ENCODE measurements at places on chromosomes 2 and 18. TPM values are rescaled to one million over a fixed set of nuclear protein-coding genes. Genes with fewer than 3 reads are reported as not detected.

DNA sequence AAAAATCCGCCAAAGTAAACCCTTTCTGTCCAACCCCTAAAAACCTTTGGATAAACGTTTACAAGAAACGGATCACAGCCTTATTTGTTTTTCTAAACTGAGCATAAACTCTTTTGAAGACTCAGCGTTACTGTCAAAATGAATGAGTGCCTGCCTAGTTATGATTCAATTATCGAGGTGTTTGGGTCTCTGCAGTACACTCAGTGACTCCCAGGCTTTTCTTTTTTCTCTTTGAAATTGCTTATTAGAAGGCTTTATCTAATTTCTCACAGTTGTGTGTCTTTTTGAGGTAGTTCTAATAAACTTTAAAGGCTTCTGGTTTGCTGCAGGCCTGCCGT is 663 bp downstream of the RHBDD1 start:
- H3K27me3 ChIP-seq: no peaks in the 10 kb centered on the region
- H3K4me3 ChIP-seq: peak overlapping the region; percentile 93
- peak overlapping the region; percentile 99 for H3K27ac ChIP-seq
- H3K4me1 ChIP-seq: peaks cover 68% of the 10 kb centered on the region

GRCh38 chr2:217338306-217338916 is 478.5 kb upstream of the TNP1 start:
- no peak overlapping the region for H3K4me3 ChIP-seq
- no peaks in the 10 kb centered on the region for H3K36me3 ChIP-seq
- no peaks in the 10 kb centered on the region for H3K4me1 ChIP-seq
- no peak overlapping the region for H3K27ac ChIP-seq
- peaks cover 1% of the 10 kb centered on the region for H3K27me3 ChIP-seq

GRCh38 chr18:63422864-63423304 is 608 bp upstream of the VPS4B start:
- no peak for DNase-seq
- peak overlapping the region; percentile 99 for H3K4me3 ChIP-seq
- H3K27me3 ChIP-seq: no peaks in the 10 kb centered on the region
- peaks cover 37% of the 10 kb centered on the region for H3K4me1 ChIP-seq
- peaks cover 12% of the 10 kb centered on the region for H3K36me3 ChIP-seq
- peak overlapping the region; percentile 96 for H3K27ac ChIP-seq

DNA sequence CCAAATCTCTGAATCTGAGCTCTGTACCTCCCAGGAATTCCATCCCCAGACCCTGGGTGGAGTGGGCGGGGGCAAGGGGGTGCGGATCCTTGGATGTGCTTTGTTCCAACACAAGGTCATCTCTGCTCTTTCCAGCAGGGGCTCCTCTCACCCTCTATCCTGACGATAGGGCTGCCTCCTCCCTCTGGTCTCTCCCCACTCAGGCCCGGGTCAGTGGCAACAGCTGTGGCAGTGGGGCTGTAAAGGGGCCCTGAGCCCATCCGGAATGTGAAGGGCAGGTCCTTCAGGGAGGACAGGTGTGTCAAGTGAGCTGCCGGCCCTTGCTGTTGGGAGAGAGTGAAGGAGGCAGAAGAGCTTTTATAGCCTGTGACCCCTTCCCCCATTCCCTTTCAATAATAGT is 167.8 kb downstream of the CELF4 start:
- H3K4me1 ChIP-seq: no peaks in the 10 kb centered on the region
- DNase-seq: no peak
- H3K36me3 ChIP-seq: no peaks in the 10 kb centered on the region
- H3K27ac ChIP-seq: no peak overlapping the region
- no peak overlapping the region for H3K4me3 ChIP-seq

DNA sequence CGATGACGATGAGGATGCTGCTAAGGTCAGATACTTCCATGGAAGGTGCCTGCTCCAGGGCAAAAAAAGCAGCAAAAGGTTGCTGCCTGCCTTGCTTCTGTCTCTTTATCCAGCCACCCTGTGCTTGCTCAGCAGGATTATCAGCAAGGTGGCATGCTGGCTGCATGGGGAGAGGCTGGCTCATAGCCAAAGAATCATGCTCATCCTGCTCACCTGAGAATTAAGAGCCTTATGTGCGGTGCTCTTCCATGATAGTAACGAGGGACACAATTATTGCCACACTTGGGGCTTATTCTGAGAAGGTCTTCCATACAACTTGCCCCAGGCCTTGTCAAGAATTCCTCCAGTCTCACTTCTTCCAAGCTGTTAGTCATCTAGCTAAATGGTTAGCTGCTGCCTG is 60.4 kb upstream of the SEC11C start:
- no peaks in the 10 kb centered on the region for H3K36me3 ChIP-seq
- peaks cover 10% of the 10 kb centered on the region for H3K4me1 ChIP-seq
- H3K27ac ChIP-seq: no peak overlapping the region
- no peak overlapping the region for H3K4me3 ChIP-seq
- H3K27me3 ChIP-seq: peaks cover 28% of the 10 kb centered on the region

GRCh38 chr18:58186258-58186948 is 142.4 kb downstream of the NEDD4L start:
- H3K4me1 ChIP-seq: no peaks in the 10 kb centered on the region
- H3K27ac ChIP-seq: no peak overlapping the region
- DNase-seq: no peak
- H3K36me3 ChIP-seq: no peaks in the 10 kb centered on the region
- peaks cover 11% of the 10 kb centered on the region for H3K27me3 ChIP-seq
- no peak overlapping the region for H3K4me3 ChIP-seq

GRCh38 chr2:178241844-178242551 is 47.7 kb downstream of the OSBPL6 start:
- no peak overlapping the region for H3K27ac ChIP-seq
- no peak overlapping the region for H3K4me3 ChIP-seq
- H3K27me3 ChIP-seq: peaks cover 10% of the 10 kb centered on the region

- no peak overlapping the region for H3K4me3 ChIP-seq
- H3K27ac ChIP-seq: no peak overlapping the region
- peaks cover 6% of the 10 kb centered on the region for H3K4me1 ChIP-seq
- no peak for DNase-seq
- no peaks in the 10 kb centered on the region for H3K36me3 ChIP-seq
Measured at GRCh38 chr2:85619617-85620016, 3.6 kb downstream of the USP39 start.

DNA sequence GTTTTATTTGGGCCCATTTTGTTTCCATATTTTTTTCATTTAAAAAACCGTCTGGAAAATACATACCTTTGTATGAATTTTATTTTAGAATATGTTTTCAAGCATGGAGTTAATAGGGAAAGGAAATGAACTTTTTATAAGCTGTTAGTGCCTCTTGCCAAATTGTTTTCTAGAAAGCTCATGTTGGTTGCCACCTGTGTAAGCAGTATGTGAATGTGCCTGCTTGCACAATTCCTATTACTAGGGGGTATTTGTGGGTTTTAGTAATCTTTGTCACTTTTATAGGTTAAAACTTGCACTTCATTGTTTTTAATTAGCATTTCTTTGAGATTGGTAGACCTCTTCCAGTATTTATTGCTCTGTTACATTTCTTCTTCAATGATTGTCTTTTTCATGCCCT is 107.3 kb downstream of the TANC1 start:
- H3K4me1 ChIP-seq: no peaks in the 10 kb centered on the region
- DNase-seq: no peak
- no peaks in the 10 kb centered on the region for H3K36me3 ChIP-seq
- no peaks in the 10 kb centered on the region for H3K27me3 ChIP-seq

GRCh38 chr18:21897811-21898210 is 157.2 kb downstream of the MIB1 start:
- peak; percentile 4 for DNase-seq
- H3K4me3 ChIP-seq: no peak overlapping the region
- no peaks in the 10 kb centered on the region for H3K36me3 ChIP-seq

- no peak for DNase-seq
- H3K27ac ChIP-seq: no peak overlapping the region
- no peaks in the 10 kb centered on the region for H3K4me1 ChIP-seq
Measured at GRCh38 chr18:58866066-58866772, 1.5 kb downstream of the ZNF532 start.

GRCh38 chr2:98505311-98505808 is 60.7 kb downstream of the INPP4A start:
- H3K27ac ChIP-seq: peak overlapping the region; percentile 69
- peaks cover 63% of the 10 kb centered on the region for H3K4me1 ChIP-seq
- no peaks in the 10 kb centered on the region for H3K27me3 ChIP-seq
- no peak for DNase-seq
- H3K4me3 ChIP-seq: no peak overlapping the region

DNA sequence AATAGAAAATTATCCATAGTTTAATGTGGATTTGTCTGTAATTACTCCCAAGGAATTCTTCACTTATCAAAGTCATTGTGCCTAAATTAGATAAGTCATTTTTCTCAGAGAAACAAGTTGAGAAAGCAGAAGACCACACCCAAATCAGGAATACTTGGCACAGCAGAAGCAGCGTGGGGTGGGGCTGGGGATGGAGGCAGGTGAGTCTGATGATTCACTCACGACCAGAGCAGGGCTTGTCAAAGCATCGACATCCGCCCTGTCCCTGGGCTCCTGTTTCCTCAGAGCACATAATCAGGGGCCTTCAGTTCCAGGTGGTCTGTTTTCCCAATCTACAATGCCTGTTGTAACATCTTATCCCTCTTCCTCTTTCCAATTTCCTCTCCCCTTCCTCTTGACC is 31.5 kb upstream of the COLEC12 start:
- DNase-seq: no peak
- H3K4me1 ChIP-seq: no peaks in the 10 kb centered on the region
- no peak overlapping the region for H3K27ac ChIP-seq
- H3K27me3 ChIP-seq: peaks cover 13% of the 10 kb centered on the region

- H3K27me3 ChIP-seq: peaks cover 21% of the 10 kb centered on the region
- H3K36me3 ChIP-seq: no peaks in the 10 kb centered on the region
- H3K4me3 ChIP-seq: no peak overlapping the region
- no peaks in the 10 kb centered on the region for H3K4me1 ChIP-seq
- H3K27ac ChIP-seq: no peak overlapping the region
Measured at GRCh38 chr2:94986392-94986963, 39.0 kb upstream of the MAL start.

DNA sequence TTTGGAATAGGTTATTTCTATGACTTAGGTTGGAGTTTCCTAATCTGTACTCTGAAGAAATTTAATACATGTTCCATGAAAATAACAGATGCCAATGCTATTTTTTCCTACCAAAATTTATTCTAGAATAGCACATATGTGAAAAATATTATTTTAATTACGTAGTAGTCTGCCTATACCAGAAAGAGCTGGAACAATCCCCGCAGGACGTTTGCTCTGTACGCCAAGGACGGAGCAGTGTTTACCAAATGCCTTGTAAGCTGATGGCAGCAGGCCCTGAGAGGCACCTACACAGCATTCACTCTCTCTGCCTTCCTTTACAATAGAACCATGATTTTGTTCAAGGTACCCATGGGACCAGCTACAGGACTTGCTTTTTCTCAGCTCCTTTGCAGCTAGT is 16.8 kb upstream of the SLC1A4 start:
- peaks cover 4% of the 10 kb centered on the region for H3K36me3 ChIP-seq
- no peak for DNase-seq
- H3K4me1 ChIP-seq: no peaks in the 10 kb centered on the region
- no peak overlapping the region for H3K27ac ChIP-seq
- H3K27me3 ChIP-seq: no peaks in the 10 kb centered on the region

DNA sequence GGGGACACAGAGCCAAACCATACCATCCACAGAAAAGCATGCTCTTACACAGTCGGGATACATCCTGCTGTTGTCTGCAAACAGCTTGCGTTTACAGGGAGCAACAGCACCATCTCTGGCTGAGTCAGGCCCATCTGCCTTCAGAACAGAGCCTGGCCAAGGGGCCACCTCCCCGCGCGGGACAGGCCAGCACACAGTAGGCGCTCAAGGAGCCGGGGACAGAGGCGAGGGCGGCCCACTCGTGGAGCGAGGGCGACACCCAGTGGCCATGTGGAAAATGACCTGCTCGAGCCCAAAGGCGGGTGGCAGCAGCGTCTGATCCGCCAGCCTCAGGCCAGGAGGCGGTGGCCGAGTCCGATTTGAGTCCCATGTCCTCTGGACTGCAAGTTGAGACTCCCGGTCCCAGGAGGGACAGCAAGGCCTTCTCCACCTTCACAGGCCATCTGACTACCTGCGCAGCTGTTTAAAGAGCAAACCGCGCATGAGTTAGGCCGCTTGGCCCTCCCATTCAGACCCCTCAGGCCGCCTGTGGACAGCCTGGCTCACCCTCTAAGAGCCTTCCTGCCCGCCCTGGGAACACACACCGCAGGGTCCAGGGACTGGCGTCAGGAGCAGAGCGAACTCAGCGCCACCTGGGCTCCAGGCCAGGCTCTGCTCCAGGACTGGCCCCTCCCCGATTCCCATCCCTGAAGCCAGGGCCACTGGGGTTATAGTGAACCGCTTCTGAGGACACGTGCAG is 38.3 kb downstream of the TTC32 start:
- peak; percentile 52 for DNase-seq
- H3K4me3 ChIP-seq: no peak overlapping the region
- H3K27ac ChIP-seq: no peak overlapping the region

DNA sequence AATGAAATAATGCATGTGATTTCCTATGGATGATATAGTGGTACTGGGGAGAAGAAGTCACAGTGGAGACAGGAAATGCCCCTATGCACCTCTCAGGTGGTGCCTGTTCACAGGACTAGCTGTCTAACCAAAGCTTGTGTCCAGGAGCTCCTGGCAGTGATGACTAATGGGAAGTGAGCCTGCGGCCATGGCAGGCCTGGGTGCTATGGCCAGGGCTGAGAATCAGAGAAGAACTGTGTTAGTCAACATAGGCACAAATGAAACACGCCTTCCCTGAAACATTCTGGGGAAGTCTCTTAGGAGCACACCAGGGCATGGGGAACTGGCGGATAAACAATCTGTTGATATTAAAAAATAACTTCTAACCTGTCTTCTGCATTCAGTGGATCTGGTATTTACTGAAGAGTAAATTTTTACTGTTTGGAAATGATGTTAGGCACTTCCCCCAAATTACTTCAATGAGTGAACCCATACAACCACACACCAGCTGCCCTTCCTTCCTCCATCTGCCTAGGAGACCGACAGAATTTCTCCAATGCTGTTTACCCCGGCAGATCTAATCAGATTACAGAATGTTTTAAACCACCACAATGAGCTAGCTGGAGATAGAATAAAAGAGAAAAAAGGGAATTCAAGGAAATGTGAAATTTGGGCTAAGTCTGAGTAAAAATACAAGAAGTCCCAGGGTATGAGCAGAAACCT is 67.4 kb downstream of the MEP1B start:
- no peak for DNase-seq
- H3K4me1 ChIP-seq: no peaks in the 10 kb centered on the region

- no peak for DNase-seq
- peaks cover 38% of the 10 kb centered on the region for H3K27me3 ChIP-seq
- H3K4me1 ChIP-seq: no peaks in the 10 kb centered on the region
- H3K36me3 ChIP-seq: no peaks in the 10 kb centered on the region
- no peak overlapping the region for H3K27ac ChIP-seq
Measured at GRCh38 chr2:10897956-10898355, 13.8 kb upstream of the KCNF1 start.

GRCh38 chr2:240455647-240456446 is 20.4 kb downstream of the GPC1 start:
- no peaks in the 10 kb centered on the region for H3K36me3 ChIP-seq
- H3K27ac ChIP-seq: no peak overlapping the region
- no peak for DNase-seq
- peaks cover 23% of the 10 kb centered on the region for H3K27me3 ChIP-seq

CEBPZOS gene
- total RNA-seq: 45.4 TPM

SKA1 gene
- total RNA-seq: 0.31 TPM

SPHKAP gene
- not detected for total RNA-seq

SERPINB10 gene
- total RNA-seq: not detected

MATN3 gene
- total RNA-seq: not detected

ORMDL1 gene
- total RNA-seq: 191 TPM

SOX11 gene
- not detected for total RNA-seq

CARF gene
- total RNA-seq: 24.5 TPM

Data from naive thymus-derived CD8-positive, alpha-beta T cell (primary cell).